ENCODE measurements at places on chromosomes 12 and 14.

GRCh38 chr12:44873898-44874297 is 2.2 kb downstream of the NELL2 start:
- DNase-seq = peak; percentile 37

DNA sequence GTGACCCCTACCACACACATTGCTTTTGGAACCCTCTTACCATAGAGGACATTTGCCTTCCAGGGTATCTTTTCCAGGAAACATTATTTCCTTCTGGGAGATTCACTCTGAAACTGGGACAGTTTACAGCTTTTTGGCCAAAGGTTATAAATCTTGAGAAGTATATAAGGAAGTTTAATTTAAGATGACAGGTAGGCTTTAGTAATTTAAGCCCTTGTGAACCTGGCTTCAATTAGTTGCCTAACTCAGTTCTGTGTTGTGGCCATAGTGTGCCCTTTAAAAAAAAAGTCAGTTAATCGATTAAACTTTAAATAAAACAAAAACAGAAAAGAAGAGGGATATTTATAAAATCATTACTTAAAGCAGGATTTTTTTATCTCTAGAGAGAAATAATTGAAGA is 142.9 kb downstream of the NAV3 start:
- no peak for DNase-seq

GRCh38 chr14:71754422-71755095 is 177.7 kb upstream of the RGS6 start:
- DNase-seq = no peak

GRCh38 chr12:102954134-102954533 is 3.3 kb upstream of the ASCL1 start:
- no peak for DNase-seq

DNA sequence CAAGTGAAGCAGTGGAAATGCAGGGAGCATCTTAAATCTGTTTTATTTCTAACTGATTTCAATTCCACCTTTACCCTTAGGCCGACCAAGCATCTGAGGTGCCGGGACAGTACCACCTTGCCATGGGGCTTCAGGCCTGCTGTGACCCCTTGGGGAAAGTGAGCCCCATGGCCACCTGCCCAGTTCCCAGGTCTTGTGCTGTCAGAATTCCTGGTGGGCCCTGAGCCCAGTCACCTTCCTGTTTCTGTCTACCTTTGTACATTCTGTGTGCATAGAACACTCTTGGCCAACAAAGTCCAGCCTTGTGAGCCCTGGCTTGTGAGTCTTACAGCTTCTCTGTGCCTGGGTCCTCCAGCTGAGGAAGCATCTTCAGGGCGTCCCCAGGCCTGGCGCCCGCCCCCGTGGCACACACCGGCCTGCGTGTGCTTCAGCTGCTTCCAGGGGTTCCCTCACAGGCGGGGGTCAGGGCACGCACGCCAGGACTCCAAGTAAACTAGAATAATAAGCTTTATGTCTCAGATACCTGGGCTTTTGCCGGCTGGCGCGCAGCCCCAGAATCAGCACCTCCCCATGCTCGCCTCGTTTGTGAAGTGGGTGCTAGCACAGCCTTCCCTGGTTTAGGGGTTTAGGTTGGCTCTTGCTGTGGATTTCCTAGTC is 10.3 kb downstream of the ZFYVE21 start:
- DNase-seq = no peak

GRCh38 chr12:94677778-94678177 is 27.4 kb upstream of the TMCC3 start:
- DNase-seq = no peak

DNA sequence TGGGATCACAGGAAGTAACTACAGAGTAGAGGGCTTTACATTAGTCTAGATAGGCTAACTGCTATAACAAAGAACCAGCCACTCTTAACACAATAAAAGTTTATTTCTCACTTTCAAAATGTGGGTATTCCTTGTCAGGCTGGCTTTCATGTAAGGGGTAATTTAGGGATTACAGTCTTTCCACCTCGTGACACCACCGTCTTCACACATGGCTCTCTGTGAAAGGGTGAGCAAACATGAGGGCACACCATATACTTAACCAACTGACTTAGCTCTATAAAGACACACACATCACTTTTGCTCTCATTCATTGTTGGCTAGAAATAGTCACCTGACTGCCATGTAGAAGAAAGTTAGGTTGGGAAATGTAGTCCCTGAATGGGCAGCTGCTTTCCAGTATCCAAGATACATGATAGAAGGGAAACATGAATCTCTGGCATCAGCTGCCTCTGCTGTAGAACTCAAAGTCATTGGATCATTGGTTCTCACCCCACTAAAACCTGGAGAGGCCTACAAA is 66.1 kb upstream of the CRY1 start:
- DNase-seq = no peak

DNA sequence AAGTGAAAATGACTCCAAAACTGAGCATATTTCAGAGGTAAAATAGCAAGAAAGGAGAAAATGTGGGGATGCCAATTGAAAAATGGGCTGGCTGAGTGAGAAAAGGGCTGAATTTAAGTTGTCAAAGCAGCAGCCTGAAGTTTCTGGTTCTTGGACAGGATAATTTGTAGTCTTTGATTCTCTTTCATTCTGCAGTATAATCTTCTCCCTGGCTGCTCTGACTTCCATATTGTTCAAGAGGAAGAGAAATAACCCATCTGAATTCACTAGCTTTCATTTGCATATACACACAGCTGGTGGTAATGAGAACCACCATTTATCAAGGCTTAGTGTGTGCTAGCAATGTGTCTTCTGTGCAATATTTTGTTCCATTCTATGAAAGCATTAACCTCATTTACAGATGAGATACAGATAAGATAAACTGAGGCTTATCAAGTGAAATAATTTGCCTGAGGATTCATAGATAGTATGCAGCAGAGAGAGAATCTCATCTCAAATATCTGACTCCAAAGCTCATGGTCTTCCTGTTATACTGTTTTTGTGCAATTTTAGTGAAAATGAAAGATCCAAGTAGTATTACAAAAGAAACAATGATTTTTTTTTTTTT is 184.2 kb downstream of the TMTC2 start:
- DNase-seq = no peak

DNA sequence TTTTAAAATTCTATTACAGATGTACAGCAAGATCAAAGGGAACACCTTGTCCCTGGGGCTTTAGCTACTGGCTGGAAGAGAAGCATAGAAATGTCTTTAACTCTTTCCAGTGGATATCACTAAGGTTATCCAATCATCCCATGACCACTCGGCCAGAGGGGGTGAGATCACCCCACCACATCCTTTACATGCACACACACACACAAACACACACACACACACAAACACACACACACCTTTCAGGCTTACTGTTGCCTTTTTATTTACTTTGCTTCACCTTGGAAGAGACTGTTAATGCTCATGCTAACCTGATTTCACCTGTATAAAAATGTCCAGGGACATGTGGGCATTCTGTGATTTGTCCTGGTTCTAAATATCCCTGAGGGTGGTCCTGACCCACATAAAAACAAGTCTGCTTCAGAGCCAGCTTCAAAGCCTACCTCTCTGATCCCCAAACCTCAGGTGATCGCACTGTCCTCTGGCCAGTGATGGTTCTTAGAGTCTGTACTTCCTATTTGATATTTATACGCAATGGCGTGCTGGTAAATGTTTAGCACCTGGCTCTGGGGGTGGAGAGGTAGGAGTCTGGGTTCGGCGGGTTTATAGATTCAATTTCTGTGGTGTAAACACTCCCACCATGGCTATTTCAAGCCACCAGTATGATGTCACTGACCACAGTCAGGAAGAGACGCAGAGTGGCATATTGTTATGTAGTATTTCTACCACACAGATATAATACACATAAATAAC is 166.1 kb upstream of the EEA1 start:
- no peak for DNase-seq

DNA sequence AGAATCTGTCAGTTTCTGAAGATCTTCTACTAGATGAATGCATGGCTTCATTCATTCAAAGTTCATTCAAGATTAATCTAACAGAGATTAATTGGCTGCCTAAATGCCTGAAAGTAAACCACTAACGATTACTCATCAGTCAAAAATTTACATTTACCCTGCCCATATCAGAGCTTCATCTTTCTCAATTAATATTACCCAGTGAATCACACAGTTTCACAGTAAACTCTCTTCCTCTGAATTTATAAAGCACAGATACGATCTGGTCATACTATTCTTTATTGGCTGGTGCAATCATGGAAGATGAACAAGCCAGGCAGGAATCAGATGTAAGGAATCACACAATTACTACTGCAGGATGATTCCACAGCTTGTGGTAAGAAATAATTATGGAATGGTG is 377.7 kb downstream of the SLC16A7 start:
- DNase-seq = peak; percentile 67

- no peak for DNase-seq
Measured at GRCh38 chr14:59377991-59378601, 87.1 kb downstream of the GPR135 start.

DNA sequence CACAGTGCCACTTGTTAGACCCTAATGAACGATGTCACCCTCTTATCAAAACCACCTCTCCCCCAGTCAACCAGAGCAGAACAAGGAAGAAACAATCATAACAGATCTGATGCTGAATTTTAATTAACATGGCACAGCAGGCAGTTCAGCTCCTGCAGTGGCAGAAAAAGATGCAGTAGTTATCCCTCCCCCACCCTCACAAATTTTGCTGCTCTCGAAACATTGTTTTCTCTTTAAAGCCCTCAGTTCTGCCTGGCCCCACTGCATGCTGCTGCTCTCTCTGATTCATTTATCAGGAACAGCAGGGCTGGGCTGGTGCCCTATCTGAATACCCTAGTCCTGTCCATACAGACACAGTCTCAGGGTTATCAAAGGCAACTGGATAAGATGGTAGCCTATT is 12.2 kb downstream of the CCDC175 start:
- no peak for DNase-seq

- peak; percentile 75 for DNase-seq
Measured at GRCh38 chr12:53596920-53597363, 29.2 kb downstream of the ATF7 start.

DNA sequence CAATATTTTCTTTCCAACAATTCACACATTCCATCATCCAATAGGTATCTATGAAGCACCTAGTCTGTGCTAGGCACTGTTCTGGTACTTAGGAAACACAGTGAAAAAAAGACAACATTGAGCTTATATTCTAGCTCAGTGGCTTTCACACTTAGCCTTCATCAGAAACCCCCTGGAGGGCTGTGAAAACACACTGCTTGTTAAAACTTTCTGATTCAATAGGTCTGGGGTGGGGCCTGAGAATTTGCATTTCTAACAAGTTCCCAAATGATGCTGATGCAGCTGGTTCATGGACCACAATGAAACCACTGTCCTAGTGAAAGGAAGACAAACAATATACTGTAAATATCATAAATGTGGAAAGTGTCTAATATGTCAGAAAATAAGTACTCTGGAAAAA is 5.9 kb downstream of the VTI1B start:
- no peak for DNase-seq

DNA sequence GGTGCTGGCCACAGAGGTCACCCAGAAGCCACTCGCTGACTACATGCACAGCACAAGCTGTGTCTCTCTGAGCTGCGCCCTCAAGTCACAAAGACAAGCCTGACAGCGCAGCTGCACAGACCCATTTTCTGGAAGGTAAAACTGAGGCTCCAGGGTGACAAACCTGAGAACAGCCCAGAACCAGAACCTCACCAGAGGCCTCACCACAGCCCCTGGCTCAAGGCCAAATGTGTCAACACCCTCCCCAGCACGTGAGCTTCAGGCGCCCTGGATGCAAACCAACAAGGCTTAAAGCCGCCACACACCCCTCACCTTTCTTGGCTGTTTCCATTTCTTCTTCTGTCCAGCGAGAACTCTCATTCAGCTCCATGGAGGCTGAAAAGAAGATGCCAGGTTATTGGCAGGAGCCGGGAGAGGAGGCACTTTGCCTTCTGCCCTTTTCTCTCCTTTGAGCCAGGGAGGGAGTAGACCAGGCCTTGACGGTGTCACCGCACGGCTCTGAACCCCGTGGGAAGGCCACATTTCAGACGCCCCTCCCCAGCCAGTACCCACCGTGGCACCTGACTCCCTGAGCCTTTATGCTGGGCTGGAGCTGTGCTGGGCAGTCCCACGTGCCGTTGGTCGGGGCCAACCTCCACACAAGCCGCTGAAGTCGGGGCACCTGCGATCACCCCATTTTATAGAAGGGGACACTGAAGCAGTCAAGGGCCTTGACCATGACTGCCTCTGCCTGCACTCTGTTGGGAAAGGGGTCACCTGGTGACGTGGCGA is 103.1 kb downstream of the RFLNA start:
- DNase-seq = no peak

DNA sequence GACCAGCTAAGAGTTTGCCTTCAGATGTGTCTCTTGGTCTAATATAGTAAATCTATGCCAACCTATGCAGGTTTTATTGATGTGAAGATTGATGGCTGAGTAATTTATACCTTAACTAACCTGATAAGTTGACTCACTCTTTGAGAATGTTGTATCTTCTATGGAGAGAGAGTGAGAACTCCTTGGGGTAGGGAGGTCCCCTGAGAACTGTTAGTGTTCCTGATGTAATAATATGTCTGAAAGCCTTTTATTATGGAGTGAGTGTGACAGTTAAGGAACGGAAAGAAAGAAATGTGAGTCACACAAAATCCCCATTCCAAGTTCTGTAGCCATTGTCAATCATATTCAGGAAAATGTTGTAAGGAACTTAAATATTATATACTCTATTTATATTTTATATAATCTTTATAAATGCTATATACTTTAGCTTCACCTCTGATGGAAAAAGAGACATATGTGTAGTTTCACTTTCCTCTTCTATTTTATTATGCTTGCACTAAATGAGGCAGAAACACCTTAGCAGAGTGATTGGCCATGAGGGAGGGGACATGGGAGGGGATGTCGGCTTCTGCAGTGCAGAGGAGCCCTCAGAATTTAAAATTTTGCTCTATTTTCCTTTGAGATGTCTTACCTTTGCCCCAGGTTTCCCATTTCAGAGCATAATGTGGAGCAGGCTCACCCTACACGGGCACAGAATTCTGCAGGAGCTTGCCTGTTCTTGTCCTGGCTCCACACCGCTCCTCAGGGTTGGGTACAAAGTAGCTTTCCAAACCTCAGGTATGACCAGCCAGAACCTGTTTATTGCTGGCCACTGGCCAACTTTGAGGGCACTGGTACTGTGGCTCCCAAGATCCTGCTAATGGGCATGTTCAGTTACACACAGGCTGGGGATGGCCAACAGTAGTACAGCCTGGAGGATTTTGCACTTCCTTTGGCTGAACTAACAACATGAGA is 57.7 kb downstream of the ARF6 start:
- DNase-seq = no peak

DNA sequence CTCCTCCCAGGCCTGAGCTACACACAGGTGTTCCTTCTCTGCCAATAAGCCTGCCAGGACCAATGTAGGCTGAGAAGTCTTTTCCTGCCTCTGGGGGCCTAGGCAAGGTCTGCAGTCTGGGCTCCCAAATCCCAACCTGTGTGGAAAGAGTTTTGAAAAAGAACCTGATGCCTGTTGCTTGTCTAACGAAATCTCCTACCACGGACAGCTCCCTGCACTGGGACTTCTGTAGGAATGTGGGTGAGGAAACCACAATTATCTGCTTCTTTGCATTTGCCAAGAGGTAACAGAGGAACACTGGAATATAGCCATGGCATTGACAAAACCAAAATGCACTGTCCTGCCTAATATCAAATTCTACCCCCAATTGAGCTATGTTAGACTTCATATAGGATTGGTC is 877.0 kb upstream of the TMEM132C start:
- DNase-seq = peak; percentile 91

- DNase-seq = peak; percentile 73
Measured at GRCh38 chr12:70448371-70448770, 82.3 kb downstream of the KCNMB4 start.
